SK-MEL-5 (cell line): ENCODE measurements at places on chromosomes 6 and 20.

DNA sequence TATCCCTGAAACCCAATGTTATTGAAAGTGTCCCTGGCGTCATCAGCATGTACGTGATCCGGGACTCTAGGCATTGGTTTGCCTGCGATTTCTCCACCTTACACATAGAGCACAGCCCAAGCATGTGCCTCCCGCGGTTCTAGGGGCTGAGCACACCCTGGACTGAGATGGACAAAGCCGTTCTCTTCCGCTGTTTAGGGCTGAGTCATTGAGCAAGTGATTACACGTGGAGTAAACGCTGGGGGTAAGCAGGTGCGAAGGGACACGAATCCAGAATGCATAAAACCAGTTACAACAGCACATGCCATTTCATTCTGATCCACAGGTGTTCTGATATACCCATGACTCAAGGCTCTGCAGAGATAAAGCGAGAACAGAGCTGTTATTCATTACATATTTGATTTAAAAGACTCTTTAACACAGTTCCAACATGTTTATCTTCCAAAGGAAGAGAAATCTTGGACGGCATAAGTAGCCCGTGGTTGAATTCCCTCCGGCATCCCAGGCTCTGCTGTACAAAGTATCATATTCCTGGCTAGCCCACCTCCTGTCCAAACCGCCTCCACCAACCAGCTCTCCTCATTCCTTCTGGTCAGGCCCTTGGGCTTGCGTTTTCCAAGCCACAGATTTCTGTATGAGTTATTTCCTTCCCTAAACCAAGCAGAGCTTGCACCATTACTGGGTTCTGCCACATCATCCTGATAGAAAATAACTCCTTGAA is 36.1 kb upstream of the THBS2 start:
- no peak for DNase-seq

DNA sequence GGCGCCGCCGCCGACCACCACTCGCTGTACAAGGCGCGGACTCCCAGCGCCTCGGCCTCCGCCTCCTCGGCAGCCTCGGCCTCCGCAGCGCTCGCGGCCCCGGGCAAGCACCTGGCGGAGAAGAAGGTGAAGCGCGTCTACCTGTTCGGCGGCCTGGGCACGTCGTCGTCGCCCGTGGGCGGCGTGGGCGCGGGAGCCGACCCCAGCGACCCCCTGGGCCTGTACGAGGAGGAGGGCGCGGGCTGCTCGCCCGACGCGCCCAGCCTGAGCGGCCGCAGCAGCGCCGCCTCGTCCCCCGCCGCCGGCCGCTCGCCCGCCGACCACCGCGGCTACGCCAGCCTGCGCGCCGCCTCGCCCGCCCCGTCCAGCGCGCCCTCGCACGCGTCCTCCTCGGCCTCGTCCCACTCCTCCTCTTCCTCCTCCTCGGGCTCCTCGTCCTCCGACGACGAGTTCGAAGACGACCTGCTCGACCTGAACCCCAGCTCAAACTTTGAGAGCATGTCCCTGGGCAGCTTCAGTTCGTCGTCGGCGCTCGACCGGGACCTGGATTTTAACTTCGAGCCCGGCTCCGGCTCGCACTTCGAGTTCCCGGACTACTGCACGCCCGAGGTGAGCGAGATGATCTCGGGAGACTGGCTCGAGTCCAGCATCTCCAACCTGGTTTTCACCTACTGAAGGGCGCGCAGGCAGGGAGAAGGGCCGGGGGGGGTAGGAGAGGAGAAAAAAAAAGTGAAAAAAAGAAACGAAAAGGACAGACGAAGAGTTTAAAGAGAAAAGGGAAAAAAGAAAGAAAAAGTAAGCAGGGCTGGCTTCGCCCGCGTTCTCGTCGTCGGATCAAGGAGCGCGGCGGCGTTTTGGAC is 2.0 kb downstream of the SOX4 start:
- peak; percentile 26 for DNase-seq

- no peak for DNase-seq
These were observed 380.6 kb upstream of the JAG1 start for GRCh38 chr20:11054266-11054993.

DNA sequence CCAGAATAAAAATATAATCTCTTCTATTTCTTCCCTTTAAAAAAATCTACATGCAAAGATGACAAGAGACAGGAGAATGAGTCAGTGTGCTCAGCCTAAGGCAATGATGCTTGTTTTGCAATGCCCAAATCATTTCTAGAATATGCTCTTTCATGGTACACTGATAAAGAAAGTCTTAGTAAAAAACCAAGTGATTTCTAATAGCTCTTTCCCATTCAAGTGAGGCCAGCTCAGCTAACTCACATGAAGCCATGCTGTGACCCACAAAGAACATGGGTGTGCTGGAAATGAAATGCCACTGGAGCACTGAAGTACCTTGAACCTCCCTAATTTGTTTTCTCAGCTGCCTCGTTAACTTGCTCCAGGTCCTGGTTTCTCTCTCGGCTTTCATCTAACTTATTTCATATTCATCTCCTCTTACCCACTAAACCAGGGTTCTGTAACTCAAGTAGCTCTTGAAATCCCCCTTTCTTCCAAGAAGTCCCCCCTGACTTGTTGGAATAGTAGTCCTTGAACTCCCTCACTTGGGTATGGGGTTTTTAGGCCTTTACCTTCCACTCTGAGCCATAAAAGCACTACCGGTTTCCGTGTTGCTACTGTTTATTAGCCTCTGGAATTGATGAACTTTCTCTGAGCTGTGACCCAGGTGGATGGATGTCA is 92.7 kb downstream of the IRF4 start:
- DNase-seq: peak; percentile 23

GRCh38 chr6:37321101-37321500 is 32.7 kb upstream of the RNF8 start:
- DNase-seq: peak; percentile 26

GRCh38 chr6:16766043-16766536 is 4.8 kb upstream of the ATXN1 start:
- DNase-seq: no peak

DNA sequence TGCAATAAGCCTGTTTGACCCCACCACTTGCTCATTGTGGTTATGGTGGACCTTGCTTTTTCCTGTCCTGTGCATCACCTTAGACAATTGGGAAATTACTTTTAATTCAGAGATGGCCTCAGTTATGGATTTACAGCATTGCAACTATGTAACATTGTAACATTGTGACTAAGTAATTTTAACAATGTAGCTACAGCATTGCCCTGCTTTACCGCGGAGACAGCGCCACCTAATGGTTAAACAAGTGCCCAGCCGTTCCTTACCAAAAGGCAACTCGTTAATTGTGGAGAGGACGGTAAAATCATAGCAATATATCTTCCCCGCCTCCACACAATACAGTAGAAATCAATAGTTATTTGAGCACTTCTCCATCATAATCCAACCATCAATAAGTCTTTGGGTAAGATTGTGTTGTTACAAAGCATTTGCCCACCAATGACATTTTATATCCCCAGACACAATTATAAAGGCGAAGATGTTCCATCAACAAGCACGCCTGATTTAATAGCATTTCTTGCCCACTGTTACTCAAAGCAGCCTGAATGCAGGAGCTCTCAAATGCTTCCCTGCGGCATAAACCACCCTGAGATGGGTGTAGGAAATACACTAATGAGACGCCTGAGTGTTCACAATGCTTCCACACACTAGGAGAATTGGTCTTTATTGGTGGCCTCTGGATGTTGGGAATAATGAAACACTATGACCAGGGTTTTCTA is 93.7 kb downstream of the PROKR2 start:
- DNase-seq: peak; percentile 75

DNA sequence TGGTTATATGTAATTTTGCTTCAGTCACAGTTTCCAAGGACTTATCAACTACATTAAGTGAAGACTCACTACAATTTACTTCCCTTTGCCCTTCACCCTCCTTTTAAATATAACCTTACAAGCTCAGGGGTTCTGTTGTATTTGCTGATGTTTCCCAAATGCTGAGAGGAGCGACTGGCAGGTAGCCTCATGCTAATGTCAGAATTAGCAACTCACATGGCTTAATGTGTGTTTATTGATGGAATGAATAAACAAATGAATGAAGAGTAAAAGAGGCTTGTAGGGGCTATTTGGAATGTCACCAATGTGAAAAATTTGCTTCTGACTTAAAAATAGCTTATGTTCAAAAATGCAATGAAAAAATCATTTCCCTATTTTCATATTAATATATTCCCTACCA is 41.4 kb upstream of the MAP7 start:
- DNase-seq: no peak

DNA sequence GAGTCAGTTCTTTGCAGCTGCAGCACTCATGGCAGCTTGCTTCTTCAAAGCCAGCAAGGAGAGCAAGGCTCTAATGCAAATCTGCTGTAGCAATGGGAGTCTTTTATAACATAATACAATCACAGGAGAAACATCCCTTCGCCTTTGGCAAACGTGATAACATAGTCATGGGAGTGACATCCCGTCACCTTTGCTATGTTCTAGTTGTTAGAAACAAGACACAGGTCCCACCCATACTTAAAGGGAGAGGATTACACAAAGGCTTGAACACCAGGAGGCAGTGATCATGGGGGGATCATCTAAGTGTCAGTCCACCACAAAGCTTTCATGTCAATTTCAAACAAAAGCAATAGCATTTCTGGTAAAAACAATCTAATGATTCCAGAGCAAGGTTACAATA is 40.1 kb upstream of the PHACTR2 start:
- DNase-seq: no peak

GRCh38 chr6:15504581-15505350 is 158.1 kb downstream of the DTNBP1 start:
- peak; percentile 100 for DNase-seq

GRCh38 chr6:13473768-13474165 is 13.6 kb downstream of the GFOD1 start:
- no peak for DNase-seq

DNA sequence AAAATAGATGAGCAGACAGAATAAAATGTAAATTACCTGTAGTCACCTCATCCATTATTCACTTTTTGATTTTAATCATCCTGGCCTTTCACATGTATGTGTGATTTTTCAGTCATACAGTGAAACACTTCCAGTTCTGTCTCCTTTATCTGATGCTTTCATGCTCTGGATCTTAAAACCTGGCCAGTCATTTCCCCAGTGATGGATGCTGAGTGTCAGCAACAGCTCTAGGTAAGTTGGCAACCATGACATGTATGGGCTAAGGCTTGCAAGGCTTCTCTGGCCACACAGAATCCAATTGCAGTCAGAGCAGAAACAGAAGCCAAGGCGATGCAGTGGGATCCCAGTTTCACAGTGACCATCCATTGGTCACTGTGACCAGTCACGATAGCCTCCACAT is 35.8 kb downstream of the FBXO9 start:
- no peak for DNase-seq

DNA sequence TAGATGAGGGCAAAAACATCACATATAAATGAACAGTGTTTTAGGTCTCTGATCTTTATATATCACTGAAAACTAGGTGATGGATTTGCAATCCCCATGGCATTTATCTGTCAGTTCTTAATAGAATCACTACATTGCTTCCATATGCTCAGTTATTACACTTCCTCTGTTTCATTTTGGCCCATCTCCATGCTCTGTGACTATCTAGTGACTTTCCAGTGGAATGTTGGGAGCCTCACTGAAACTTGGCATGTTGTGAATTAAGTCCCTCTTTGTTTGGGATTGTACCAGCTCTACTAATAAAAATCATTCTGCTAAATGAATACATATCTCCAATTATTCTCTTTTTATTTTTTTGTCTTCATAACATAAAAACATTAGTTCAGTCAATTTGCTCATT is 226.1 kb upstream of the CEP162 start:
- no peak for DNase-seq

- DNase-seq: no peak
These were observed 86.6 kb downstream of the RNF144B start for GRCh38 chr6:18473755-18474154.

DNA sequence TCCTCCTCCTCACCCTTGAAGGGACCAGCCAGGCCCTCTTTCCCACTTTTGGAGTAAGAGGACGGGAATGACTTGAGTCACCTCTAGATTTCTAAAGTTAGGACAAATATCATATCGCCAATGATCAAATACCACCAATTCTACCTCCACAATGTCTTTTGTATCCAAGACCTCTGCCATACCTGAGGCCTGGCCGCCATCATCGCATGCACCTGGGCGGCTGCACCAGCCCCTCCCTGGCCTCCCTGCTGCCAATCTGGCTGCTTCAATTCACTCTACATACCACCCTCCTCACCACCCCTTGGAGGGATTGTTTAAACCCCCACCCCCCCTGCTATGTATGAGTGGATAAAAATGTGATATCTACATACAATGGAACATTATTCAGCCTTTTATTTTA is 75.0 kb upstream of the RALY start:
- no peak for DNase-seq

GRCh38 chr20:43477193-43477592 is 19.5 kb downstream of the SRSF6 start:
- DNase-seq: no peak

DNA sequence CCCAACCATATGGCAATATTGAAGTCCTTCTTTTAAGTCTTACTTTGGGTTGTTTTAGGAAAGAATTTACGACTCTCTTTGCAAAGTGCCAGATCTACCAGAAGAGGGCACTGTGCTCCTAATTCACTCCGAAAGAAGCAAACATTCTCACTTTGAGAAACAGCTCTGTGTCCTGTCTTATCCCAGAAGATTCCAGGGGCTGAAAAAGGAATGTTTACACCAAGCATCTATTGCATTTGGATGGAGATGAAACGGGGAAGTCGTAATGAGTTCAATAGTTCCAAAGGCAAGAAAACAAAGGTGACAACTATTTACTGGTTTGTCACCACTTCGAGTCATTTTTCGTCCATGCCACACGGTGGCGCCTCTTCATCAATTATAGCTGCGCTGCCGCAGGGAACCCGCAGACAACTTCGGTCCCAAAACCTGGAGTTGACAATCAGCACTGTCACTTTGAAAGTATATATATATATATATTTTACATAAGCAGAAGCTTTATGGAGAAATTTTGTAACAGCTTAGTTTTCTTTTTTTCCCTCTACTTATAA is 121.6 kb downstream of the MOXD1 start:
- peak; percentile 71 for DNase-seq

DNA sequence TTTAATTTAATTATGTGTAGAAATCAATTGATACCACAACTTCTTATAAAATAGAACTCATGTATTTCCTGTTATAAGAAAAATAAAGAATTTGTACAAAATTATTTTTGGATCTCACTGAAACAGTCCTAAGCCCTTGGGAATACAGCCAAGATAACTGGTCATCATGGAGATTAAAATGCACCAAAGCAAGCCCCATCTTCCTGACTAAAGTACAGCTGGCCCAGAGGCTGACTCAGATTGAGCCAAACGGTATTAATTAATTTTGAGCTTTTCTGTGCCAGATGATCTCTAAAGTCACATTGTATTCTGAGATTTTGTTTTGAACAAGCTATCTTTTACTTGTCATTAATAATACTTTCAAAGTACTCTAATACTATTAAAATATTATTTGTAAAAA is 978.5 kb downstream of the TBC1D32 start:
- no peak for DNase-seq

GRCh38 chr20:740162-740561 is 28.1 kb downstream of the SLC52A3 start:
- no peak for DNase-seq

DNA sequence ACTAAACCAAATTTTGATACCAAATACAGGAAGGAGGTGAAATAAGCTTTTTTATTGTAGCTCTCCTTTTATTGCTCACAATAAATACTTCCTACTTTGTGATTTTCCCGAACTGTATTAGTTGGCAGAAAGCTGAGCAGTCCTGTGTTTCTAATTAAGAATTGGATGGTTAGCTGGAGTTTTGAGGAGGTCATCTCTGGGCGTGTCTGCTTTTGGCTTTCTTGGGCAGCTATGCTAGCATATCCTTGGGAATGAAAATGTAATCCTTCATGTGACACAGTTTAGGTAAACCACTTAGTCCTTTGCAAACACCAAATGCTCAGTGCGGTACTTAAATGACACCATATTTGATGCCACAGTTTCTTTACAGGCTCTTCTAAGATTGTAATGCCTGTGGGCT is 67.5 kb downstream of the MTHFD1L start:
- no peak for DNase-seq
